Placental pericyte (primary cell): ENCODE measurements at places on chromosomes 6 and 20. TPM values are rescaled to one million over a fixed set of nuclear protein-coding genes. Genes with fewer than 3 reads are reported as not detected.

RPS18 gene
- 1,400 and 3,187 TPM in 2 replicates for total RNA-seq

COL9A1 gene
- total RNA-seq: not detected in 2 replicates

SRMS gene
- not detected in 2 replicates for total RNA-seq

DLL1 gene
- 0.22 and 0.86 TPM in 2 replicates for total RNA-seq

AIF1 gene
- total RNA-seq: not detected in 2 replicates

BPI gene
- not detected in 2 replicates for total RNA-seq

C6orf58 gene
- not detected in 2 replicates for total RNA-seq

LKAAEAR1 gene
- total RNA-seq: 0.43 TPM in 1 of 2 replicates, not detected in the other

MCCD1 gene
- total RNA-seq: not detected in 2 replicates

OLIG3 gene
- not detected in 2 replicates for total RNA-seq

PROCR gene
- total RNA-seq: 30.5 and 48.8 TPM in 2 replicates

F13A1 gene
- total RNA-seq: under 0.01 and 1.0 TPM in 2 replicates

THEMIS gene
- total RNA-seq: not detected in 2 replicates

POM121L2 gene
- total RNA-seq: not detected in 2 replicates

TRAPPC3L gene
- total RNA-seq: under 0.01 TPM in 1 of 2 replicates, not detected in the other

C20orf204 gene
- 0.88 and 1.4 TPM in 2 replicates for total RNA-seq

TRIM27 gene
- total RNA-seq: 65.1 and 96.5 TPM in 2 replicates

PRDM13 gene
- total RNA-seq: not detected in 2 replicates

HAO1 gene
- not detected in 2 replicates for total RNA-seq

BMP7 gene
- total RNA-seq: not detected in 2 replicates

ATXN1 gene
- 37.4 and 54.0 TPM in 2 replicates for total RNA-seq

TMEM200A gene
- total RNA-seq: 184 and 257 TPM in 2 replicates

OXT gene
- total RNA-seq: not detected in 2 replicates

KIF25 gene
- total RNA-seq: 0.14 and 0.22 TPM in 2 replicates

TREML2 gene
- not detected in 2 replicates for total RNA-seq

RUNX2 gene
- total RNA-seq: 9.0 and 18.3 TPM in 2 replicates

HSPA1L gene
- total RNA-seq: 0.72 and 0.88 TPM in 2 replicates
